ENCODE measurements at places on chromosomes 2 and 18.

DNA sequence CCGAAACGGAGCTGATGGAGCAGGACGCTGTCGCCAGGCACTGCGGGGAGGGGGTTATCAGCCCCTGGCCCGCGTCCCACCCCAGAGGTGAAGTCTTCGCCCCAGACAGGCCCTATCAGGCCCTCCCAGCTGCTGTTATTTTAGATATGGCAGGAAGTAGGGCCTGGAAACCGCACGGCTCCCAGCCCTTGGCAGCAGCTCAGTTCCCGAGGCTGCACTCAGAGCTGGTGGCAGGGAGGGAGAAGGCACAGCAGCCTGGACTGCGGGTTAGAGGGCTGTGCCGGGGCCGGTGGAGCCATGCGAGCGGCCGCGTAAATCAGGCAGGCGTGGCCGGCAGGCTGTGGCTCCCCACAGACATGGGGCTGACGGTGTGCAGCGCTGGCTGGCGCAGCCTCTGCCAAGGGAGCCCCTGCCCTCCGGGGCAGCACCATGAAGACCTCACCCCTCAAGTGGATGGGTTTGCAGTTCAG is 111.4 kb downstream of the NFATC1 start:
- peak; percentile 87 for DNase-seq

DNA sequence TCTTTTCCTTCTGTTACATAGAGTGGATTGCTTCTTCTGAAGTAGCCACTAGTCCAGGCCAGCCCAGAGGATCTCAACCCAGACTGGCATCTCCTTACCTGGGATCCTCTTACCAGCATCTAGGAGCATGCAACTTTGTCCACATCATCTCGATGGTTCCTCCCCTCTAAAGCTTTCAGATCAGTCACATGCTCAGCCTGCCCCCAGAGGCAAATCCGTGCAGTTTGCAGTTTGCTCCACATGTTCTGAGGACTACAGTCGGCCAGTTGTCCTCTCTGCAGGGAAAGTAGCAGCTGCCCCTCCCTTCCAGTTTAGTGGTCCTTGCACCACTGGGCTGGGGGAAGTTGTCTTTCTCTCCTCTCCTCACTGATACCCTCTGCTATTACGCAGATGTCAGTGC is 259.8 kb upstream of the APCDD1 start:
- no peak for DNase-seq

DNA sequence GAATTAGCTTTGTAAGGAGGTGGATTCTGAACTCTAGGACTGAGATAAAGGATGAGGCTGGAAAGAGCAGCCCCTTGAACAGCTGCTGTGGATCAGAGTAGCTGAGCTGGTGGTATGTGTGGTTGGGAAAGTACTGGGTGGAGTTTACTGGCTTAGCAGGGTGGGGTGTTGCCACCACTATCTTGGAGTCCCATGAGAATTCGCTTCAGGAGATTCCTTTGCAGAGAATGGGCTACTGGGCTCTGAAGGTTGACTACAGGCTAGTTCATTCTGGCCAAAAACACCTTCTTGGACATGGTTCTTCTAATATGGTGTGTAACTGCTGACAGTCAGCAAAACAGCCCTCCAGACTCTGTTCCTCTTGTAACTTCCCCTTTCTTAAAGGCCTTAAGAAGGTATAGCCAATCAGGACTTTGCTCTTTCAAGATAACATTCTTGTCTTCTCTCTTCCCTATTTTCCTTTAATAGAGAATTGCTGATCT is 52.7 kb downstream of the TET3 start:
- DNase-seq, result peak; percentile 77

DNA sequence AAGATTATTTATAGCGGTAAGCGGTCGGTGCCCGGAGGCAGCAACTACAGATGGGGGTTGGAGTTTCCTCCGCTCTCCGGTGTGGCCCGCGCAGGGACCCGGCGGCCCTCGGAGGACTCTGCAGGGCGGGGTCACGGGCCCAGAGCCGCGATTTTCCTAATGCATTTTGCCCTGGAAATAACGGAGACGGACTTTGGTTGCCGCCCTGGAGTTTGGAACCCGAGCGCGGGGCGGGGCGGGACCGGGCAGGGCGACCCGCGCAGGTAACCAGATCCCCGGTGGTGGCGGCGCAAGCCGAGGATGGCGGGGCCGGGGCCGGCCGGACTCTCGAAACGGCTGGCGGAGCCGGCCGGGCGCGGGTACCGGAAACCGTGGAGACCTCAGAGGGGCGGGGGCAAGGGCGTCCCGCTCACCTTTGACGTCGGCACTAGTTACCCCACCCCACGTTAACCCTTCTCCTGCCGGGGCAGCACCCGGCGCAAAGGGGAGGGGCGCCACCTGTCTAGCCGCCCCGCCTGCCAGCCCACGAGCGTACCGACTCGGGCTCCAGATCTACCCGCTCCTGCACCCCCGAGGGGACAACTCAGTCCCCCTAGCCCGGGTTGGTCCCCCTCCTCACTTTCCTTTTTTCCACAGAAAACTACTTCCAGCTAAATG is 2.9 kb downstream of the CYP26B1 start:
- no peak for DNase-seq

DNA sequence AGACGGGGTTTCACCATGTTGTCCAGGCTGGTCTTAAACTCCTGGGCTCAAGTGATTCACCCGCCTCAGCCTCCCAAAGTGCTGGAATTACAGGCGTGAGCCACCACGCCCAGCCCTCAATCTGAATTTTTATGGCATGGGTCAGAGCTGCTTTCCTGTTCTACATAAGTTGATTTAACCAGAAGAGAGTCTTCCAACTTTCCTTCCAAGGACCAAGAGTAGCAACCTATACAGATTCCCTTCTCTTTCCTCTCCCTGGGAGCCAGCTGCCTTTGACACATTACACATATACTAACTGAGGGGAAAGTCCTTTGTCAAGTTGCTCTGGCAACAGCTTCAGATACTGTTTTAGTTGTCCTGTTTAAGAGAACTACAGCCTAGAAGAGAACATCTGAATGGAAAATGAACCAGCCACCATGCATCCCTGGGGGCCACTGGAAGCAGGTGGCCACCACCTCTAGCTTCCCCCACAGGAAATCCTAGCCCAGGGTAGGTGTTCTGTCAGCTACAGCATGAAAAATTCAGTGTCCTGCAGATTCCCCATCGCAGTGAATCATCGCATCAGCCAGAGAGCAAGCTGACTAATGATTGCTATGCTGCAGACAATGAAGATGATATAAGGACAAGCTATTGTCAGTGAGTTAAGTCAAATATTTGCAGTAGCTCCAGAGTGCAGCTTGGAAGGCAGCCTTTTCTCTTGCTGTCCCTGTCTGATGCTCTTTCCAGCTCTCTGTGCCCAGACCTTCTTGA is 62.9 kb downstream of the POMC start:
- DNase-seq, result no peak

- no peak for DNase-seq
Measured at GRCh38 chr18:63480476-63480875, 3.7 kb downstream of the SERPINB5 start.

DNA sequence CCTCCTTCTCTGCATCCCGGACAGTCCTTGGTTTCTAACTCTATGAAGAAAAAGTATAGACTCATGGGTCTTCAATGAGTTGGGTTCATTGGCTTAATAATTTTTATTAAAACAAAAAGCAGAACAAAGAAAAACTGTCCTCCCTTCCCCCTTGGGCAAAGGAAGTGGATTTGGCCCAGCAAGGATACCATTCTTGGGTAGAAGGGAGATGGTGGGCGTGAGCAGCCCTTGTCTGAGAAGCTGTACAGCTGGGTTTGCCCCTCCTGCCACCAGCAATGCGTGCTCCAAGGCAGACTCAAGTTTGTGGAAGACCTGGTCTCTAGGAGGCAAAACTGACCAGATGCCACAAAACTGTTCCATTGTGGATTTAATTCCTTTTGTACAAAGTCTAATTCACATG is 12.7 kb downstream of the PCARE start:
- no peak for DNase-seq

DNA sequence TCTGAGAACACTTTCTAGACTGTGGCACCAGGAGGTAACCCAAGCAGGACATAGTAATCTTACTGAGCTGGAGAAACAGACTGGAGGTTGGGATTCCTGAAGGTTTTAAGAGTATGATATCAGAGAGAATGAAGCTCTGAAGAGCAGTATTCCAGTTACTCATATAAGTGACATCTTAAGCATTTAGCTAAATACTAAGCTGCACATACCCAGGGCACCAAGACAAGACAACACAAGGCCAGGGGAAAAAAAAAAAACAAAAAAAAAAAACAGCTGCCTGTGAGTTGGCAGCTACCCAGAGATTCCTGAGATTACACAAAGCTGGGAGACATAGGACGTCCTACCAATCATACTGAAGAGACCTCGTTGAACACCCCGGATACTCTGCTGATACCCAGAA is 175.8 kb downstream of the SRBD1 start:
- no peak for DNase-seq

DNA sequence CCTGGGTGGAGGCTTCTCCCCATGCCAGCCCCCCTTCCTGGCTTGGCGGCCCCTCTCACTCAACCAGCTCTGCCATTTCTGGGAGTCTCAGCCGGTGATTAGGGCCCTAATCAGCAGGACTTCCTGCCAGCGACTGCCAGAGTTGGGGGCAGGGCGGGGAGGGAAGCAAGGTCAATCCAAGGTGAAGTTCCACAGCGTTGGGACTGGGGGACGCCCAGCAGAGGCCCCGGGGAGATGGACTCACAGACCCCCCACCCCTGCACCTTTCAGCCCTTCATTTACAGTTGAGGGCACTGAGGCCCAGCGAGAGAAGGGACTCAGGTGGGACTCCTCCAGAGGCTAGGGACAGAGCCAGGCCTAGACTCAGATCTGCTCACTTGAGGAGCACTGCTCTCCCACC is 65.3 kb downstream of the TNS1 start:
- DNase-seq, result no peak

GRCh38 chr2:47288864-47289263 is 114.1 kb upstream of the MSH2 start:
- DNase-seq, result no peak

- DNase-seq, result no peak
Measured at GRCh38 chr2:190571686-190572085, 37.2 kb upstream of the NEMP2 start.

GRCh38 chr2:119010336-119010735 is 68.3 kb downstream of the MARCO start:
- no peak for DNase-seq

GRCh38 chr2:30366199-30366691 is 80.8 kb upstream of the LCLAT1 start:
- DNase-seq, result no peak

DNA sequence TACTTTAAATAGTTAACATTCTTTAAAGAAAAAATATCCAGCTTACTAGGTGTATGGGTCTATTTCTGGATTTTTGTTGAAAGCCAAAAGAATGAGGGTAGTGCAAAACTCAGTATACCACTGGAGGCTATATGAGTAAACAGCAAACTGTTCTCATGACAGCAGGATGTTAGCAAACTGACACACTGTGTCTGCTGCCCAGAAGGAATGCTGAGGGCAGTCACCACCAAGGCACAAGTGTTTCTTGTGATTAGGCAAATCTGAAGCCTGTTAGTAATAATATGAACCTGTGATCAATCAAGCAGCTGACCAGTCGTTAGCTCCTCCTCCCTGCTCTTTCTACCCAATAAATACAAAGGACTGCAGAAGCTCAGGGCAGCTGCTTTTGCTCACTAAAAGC is 50.5 kb upstream of the SULT1C3 start:
- DNase-seq, result no peak

DNA sequence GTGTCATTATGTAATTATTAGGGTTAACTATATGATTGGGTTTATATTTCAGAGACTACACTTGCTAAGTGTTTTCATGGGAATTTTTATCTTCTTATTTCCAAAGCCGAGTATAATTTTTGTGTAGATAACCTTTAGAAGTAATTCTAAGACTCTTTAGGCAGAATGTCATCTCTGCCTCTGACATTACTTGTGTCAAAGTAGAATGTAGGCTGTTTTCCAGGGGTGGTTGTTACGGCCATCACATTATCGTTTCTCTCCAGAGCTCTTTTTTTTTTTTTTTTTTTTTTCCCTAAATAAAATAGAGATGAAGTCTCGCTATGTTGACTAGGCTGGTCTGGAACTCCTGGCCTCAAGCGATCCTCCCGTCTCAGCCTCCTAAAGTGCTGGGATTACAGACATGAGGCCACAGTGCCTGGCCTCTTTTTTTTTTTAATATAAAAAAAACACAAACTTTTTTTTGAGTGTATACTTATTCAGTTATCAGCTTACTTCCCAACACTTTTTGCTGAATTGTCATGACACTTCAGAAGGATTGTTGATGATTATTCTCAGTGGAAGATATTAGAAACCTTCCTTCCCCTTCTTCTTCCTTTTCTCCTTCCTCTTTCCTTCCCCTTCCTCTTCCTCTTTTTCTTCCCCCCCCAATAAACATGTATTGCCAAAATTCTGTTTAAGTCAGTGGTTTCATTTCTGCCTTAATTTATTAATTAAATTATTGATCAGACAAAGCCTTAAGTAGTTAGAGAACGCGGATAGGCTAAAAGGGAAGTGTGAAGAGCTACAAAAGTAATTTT is 2.3 kb downstream of the PIKFYVE start:
- DNase-seq, result peak; percentile 24

DNA sequence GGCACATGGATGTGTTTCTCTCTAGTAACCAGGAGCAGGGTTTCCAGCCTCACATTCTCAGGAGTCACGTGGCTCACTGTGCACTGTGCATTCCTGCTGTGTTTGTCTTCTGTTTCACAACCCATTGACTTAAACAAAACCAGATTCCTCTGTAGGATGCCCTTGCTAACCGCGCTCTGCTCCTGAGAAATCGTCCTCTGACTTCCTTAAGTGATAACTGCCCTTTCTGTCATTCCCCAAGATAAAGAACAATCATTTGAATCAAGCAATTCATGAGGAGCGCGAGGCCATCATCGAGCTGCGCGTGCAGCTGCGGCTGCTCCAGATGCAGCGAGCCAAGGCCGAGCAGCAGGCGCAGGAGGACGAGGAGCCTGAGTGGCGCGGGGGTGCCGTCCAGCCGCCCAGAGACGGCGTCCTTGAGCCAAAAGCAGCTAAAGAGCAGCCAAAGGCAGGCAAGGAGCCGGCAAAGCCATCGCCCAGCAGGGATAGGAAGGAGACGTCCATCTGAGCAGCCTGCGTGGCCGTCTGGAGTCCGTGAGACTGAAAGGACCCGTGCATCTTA is 60.2 kb downstream of the RALBP1 start:
- no peak for DNase-seq

DNA sequence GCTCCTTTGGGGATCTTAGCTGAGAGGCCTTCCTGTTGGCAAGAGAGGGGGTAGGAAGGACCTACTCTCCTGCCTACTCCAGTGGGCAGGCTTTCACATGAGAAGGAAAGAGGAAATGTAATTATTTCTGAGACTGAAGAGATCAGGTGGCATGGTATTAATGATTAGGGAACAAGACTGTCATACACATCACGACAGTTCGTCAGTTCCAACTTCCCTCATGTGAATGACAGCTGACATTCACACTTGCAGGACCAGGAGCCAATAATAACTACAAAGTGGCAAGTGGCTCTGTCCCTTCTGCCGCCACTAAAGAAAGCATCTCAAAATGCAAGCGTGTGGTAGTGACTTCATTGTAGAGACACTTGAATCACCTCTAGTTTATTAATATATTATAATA is 90.0 kb downstream of the ZCCHC2 start:
- DNase-seq, result no peak

GRCh38 chr2:195318440-195319111 is 338.4 kb upstream of the SLC39A10 start:
- peak; percentile 15 for DNase-seq

Measured in hematopoietic multipotent progenitor cell treated with erythropoietin and hydrocortisone succinate and interleukin-3 and kit ligand, for 15 days (in vitro differentiated cells).